Hematopoietic multipotent progenitor cell (in vitro differentiated cells): ENCODE measurements at places on chromosomes 7 and 10.

GRCh38 chr10:106396192-106396591 is 768.3 kb downstream of the SORCS1 start:
- no peak for DNase-seq

- no peak for DNase-seq
Measured at GRCh38 chr10:48973065-48973464, 33.4 kb upstream of the LRRC18 start.

DNA sequence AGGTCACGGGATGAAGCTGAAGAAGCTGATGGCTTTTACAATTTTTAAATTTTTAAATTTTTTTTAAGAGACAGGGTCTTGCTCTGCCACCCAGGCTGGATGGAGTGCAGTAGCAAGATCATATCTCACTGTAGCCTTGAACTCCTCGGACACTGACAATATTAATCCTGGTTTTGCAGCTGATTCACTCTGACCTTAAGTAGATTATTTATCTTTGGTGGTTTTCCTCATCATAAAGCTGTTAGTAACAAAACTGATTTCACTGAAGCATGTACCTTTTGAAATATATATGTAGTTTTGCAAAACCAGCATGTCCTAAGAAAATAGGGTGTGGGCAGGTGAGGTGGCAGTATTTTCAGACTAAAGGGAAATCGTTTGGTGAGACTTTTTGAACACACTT is 56.0 kb downstream of the DYNC2I1 start:
- no peak for DNase-seq

DNA sequence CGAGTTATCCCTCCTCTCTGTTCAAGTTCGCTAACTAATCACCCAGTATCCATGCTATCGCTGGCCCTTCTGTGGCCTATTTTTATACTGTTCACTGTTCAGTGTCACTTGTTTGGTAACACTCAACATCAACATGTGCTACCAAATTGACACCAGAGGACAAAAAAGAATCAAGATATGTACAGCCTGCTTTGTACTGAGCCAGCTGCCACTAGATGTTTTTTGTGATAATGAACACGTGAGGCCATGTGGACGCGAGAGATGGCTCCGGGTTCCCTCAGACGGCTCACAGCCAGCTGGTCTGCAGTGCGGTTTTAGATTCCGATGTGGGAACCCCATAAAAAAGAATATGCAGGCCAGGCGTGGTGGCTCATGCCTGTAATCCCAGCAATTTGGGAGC is 21.2 kb downstream of the CAV1 start:
- no peak for DNase-seq

- no peak for DNase-seq
Measured at GRCh38 chr10:20142311-20142710, 326.1 kb downstream of the PLXDC2 start.

GRCh38 chr10:69938541-69938991 is 114.1 kb upstream of the MACROH2A2 start:
- DNase-seq, result no peak

DNA sequence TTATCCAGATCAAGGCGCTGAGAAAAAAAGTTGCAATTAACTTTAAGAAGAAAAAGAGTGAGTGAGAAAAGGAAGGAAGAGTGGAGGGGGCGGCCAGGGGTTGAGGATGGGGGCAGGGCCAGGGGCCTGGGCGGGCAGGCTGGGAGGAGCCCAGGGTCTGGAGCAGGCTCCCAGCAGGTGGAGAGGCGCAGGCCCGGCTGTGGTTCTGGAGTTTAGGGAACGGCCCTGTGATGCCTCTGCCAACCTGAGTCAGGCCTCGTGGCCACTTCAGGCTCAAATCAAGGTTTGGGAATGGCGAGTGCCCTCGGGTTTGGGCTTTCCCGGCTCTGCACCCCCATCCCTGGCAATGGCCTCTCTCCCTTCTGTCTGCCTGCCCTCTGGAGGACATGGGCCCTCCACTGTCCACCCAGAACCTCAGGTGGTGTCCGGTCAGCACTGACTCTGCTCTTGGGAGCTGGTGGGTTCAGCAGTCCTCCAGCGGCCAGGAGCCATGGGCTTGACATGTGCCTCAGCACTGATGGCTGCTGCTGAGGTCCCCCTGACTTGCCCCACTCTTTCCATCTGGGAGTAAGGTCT is 41.0 kb upstream of the EMX2 start:
- DNase-seq, result no peak

DNA sequence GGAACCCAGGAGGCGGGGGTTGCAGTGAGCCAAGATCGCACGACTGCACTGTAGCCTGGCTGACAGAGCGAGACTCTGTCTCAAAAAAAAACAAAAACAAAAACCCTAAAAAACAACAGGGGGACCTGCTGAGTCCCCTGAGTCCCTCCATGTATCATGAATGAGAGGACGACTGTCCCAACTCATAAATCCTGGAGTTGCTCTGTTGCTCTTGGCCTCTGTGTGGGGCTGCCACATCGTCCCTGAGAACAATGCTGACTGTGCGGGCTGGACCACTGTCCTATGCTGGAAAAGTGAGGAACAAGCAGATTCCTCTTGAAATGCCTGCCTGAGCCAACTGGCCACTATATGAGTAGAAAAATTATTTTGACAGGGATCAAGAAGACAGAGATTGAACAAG is 122.5 kb downstream of the IDE start:
- no peak for DNase-seq

DNA sequence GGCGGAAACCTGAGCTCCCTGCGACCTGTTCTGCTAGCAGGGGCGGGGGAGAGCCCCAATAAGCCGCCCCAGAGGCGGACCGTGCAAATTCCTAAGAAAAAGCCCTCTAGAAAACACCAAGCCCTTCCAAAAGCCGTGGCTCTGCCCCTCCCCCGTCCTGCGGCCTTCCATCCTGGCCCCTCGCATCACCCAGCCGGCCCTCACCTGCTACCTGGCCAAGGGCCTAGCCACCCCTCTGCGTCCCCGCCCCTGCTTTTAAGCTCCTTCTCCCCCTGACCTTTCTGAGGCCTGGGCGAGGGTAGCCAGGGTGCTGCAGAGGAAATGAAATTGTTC is 24.9 kb downstream of the SKIDA1 start:
- DNase-seq, result no peak

DNA sequence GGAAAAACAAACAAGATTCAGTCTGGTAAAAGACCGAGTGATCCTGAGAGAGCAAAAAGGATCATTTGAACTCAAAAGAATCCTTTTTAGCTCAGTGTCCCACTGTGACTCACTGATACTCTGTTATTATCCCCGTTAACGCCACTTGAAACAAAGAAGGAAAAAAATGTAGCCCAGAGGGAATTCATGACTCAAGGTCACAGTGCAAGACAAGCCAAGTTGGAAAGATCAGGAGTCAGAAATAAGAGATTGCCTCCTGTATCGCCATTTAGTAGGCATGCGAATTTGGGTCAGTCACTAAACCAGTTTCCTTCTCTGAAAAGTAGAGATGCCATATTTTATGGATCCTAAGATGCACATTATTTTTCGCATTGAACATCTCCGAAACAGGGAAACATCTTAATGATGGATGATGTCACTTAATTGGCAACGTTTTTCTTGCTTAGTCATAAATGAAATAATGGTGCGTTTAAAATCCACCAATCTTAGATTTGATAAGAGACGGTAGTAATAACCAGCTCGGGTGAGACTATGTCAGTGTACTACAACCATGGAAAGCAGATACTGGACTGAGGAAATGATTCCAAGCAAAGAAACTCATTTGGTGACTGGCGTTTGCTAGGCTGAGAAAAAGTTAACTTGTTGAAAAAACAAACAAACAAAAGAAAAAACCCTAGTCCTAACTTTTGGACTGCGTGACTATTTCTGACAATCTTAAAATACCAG is 502.0 kb upstream of the CELF2 start:
- DNase-seq, result no peak

DNA sequence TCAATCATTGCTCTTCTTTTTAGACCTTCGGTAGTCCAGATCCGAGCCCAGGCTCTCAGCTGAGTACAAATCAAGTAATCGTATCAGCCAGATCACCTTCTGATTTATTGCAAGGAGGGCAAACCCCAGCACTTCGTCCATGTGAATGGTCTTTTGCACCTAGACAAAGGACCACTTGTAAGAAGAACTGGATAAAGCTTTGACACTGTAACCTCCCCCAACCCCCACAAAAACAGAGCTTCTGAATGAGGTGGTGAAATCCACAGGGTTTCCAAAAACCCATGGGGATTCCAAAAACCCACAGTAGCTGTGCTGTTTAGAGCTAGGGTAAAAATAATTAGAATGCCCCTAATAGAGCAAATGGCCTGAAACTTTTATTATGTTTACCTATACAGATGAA is 148.8 kb upstream of the ODAD2 start:
- no peak for DNase-seq

- no peak for DNase-seq
Measured at GRCh38 chr10:12511651-12512050, 162.3 kb downstream of the CAMK1D start.

GRCh38 chr7:130363026-130363847 is 17.1 kb upstream of the CPA1 start:
- DNase-seq, result no peak

GRCh38 chr10:26291721-26292480 is 75.3 kb downstream of the GAD2 start:
- DNase-seq, result no peak
